ENCODE measurements at places on chromosomes 4 and X.

GRCh38 chrX:16876696-16877095, 6.5 kb upstream of the RBBP7 start:
- DNase-seq: no peak

DNA sequence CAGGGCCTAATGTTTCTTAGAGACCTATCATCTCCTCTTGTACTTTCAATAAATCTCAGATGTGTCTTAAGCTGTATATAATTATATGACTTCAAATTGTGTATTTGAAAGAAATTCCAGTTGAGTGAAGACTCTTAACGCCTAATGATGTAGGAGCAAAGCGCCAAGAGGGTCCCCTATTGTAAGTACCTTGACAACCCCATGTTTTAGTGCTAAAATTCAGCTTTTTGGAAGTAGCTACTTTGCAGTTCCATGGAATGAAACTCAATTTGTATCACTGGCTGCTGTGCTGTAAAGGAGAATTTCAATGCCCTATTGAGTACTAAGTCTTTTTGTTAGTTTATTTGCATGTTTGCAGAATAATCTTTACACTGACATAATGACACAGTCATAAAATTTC, 1826.6 kb upstream of the AGA start:
- no peak for DNase-seq

DNA sequence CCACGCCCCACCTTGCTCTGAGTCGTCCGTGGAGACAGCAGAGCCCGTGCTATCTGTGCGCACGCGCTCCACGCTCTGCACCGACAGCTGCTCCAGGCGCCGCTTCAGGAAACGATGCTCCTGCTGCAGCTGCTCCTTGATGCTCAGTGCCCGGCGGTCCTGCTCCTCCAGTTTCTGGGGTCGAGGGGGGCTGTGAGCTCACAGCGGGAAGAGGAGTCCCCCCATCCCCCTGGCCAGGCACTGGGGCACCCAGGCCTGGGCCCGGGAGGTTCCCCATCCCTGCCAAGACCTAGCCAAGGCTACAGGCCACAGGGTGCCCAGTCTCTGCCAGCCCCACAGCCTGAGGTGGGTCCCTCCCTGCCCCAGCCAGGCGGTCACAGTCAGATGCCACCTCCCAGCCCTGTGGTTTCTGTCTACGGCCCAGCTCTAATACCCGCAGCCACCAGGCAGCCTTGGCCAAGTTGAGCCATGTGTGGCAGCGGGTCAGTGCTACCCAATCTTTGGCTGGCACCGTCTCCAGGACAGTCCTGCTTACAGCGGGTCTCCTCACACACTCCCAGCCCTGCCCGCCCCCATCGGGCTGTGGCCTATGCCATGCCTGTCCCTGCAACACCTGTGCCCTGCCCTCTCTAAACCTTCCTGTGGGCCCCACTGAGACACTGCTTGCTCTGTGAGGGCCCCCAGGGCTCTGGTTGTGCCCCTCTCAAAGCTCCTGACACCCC, 9.3 kb upstream of the HAUS3 start:
- DNase-seq: peak; percentile 38

GRCh38 chrX:4240541-4241194, 527.2 kb upstream of the PRKX start:
- DNase-seq: no peak

GRCh38 chr4:89161841-89162240, 50.5 kb downstream of the TIGD2 start:
- DNase-seq: no peak

DNA sequence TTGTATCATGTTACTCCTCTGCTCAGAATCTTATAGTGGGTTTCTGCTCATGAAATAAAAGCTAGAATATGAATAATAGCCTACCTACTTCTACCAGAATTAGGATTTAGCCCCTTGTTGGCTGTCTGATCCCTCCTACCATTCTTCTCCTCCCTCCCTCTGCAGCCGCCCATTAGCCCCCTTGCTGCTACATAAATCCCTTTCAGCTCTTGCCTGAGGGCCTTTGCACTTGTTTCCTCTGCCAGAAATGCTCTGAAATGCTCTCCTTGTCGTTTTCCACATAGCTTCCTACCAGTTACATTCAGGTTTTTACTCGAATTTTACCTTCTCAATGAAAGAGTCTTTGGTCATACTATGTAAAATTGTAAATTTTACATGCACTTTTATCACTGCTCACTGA, 159.2 kb downstream of the ADGRL3 start:
- no peak for DNase-seq

- DNase-seq: no peak
Observed at GRCh38 chr4:154416190-154416547, 75.4 kb downstream of the DCHS2 start.

- no peak for DNase-seq
Observed at GRCh38 chr4:83108101-83108861, 6.2 kb downstream of the PLAC8 start.

- DNase-seq: no peak
Observed at GRCh38 chrX:130300010-130300282, 31.2 kb upstream of the ZNF280C start.

DNA sequence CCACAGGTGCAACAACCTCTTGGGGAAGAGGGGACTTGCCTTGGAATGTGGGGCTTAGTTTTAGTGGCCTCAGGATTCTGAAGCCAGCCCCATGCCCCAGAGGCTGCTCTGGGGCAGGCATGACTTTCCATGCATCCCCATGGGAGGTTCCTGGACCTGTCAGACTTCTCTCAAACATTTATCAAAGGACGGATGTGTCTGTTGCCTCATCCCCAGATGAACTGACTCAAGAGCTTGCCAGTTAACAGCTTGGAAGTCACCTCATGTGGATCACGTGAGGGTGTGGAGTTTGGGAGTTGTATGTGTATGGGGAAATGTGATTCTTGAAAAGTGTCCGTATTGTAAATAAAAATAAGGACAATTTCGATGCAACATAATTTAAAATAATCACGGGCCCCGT, 341.5 kb downstream of the ARHGAP10 start:
- no peak for DNase-seq

GRCh38 chrX:37060999-37061398, 52.8 kb downstream of the FAM47C start:
- peak; percentile 2 for DNase-seq

- peak; percentile 86 for DNase-seq
Observed at GRCh38 chr4:185640811-185641675, 105.7 kb upstream of the PDLIM3 start.

- DNase-seq: no peak
Observed at GRCh38 chr4:6781113-6781512, 1.4 kb upstream of the KIAA0232 start.

DNA sequence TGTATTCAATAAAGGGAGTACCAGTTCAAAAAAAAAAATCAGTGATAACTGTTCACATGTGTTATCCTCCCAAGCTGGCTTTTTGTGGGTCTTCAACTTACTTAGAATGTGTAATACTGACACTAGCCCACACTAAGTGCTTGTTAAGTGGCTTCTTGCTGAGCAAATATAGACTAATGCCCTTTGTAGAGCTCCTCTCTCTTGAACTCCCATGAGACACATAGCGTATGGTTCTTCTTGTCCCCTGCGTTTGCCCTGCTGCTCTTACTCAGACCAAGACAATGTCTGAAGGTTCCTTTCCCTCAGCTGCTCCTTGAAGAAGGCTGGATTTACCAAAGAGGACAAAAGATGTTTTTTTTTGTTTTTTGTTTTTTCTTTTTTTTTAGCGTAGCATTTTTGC, 110.9 kb downstream of the FRAS1 start:
- DNase-seq: no peak

GRCh38 chrX:68939868-68940267, 111.0 kb downstream of the EFNB1 start:
- DNase-seq: no peak

DNA sequence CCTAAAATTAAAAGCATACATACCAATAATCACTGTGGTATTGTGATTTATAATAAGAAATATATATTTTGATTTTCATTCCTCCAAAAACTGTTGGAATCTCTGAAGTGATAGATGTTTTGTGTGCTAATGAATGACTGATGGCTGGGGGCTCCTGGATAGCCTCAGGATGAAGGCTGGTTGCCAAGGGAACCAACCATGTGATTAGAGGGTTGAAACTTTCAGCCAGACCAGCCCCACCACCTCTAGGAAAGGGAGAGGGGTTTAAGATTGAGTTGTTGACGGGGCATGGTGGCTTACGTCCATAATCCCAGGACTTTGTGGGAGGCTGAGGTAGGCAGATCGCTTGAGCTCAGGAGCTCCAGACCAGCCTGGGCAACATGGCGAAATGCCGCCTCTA, 34.0 kb downstream of the HS6ST2 start:
- no peak for DNase-seq

DNA sequence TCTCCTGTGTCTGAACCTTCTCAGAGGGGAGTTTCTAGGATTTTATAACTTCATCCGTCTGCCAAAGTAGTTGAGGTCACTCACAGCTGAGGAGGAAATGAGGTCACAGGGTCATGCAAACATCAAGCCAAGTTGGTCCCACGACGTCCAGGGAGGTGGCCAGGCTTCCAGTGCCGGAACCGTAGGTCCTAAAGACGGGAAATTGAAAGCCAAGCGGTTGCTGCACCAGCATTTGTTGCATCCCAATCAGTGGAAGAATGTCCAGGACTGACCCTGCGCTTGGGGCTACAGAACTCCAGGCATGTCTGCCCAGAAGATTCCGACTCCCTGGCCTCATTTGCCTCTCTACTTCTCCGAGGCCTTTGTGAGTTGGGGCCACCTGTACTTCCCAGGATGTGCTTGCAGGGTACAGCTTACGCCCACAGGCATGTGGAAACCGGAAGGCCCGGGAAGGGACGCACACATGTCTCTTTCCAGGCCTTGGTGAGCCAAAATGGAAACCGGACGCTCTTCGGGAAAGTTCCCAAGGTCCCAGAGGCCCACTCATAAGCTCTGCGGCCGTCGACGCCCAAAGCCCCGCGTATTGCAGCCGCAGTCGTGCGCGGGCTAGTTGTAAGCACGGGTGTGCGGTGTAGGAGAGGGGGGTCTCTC, 9.3 kb downstream of the PRDM8 start:
- no peak for DNase-seq

- DNase-seq: no peak
Observed at GRCh38 chrX:47558436-47558835, 2.6 kb upstream of the ARAF start.

DNA sequence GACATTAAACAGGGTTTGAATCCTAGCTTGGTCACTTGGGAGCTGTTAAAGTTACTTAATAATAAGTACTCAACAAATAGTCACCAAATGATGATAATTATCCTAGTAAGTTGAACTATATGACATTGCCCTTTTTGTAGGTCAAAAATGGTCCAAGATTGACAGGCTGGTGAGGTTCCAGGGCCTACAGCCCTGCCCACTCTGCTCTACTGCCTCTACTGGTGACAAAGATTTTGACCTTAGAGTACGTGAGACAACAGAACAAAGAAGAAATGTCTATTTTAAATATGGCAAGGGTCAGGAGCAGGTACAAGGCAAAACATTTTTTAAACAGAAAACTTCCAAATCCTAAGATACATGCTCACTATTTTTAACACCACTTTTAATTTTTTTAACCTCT, 572 bp upstream of the SMPX start:
- no peak for DNase-seq

DNA sequence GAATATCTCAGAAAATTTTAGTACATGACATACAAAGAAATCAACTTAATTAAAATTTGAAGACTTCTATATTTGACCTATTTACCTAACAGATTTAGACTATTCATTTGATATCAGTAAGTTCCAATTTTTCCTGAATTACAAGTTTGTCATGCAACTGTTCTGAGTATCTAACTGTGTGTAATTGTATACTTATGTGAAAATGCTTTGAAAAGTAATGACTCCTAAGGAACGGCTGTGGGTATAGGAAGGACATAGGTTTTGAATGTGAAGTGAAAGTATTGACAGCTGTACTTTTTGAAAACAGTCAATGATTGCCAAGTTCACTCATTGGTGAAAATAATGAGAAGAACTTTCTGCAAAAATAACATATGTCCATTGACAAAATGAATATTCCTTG, 2.9 kb downstream of the GRIA2 start:
- peak; percentile 25 for DNase-seq

DNA sequence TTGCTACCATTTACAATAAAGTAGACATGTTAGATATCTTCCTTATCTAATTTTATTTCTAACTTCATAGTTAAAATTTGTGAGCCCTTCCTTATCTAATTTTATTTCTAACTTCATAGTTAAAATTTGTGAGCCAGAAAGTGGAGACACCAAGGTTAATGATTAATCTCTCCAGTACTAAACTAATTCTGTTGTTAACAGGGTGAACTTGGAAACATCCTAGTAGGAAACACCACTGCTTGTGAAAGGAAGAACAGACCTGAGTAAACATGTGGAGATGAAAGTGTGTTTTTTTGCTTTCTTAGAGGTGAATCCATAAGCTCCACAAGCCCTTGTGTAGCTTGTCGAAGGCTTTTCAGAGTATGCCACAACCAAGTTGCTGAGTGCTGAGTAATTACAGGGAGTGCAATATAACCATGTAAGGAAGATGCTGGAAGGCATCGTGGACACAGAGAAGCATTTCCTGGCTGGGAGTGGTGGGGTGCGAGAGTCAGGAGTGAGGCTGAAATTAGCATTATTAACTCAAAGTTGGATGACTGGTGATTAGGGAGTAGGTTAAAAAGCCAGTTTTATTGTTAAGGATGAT, 118.6 kb upstream of the NEIL3 start:
- DNase-seq: no peak

- DNase-seq: no peak
Observed at GRCh38 chr4:87844452-87844851, 11.7 kb downstream of the MEPE start.

DNA sequence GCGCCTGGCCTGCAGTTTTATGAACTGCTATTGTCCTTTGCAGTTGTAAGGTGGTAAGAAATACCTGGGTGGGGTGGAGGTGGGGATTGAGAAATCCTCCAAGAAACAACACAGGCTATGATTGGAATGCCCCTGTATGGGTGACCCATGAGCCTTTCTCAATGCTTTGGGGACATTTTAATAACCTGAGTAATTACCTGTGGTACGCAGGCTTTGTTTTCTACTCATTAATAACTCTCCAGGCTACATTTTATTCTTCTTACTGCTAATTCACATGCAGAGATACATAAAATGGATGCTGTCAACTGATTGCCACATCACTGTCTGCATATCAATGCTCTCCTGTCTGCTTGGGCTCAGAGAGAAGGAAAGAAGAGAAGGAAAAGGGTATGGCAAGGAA, 41.8 kb downstream of the PHEX start:
- DNase-seq: no peak

GRCh38 chr4:3725936-3726870, 40.0 kb upstream of the ADRA2C start:
- DNase-seq: no peak

GRCh38 chrX:18151649-18152048, 69.0 kb downstream of the BEND2 start:
- no peak for DNase-seq

DNA sequence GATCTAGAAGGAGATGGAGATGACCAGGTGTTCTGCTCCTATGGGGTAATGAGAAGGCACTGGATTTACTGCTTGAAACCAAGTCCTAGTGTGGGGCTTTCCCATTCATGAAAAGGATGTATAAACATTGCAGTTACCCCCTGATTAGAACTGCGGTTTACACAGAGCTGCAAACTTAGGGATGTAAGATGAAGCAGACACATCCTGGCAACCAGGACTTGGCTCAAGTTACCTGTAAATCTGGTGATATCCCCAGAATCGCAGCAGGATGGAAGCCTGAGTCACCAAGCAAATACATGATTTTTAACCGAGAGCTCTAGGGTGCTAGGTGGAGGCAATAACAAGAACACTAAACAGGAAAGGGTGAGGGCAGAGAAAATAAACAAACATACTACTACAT, 178.6 kb upstream of the MAMLD1 start:
- no peak for DNase-seq

Measured in cerebellar cortex (tissue), 1 donor.